Effector memory CD4-positive, alpha-beta T cell (primary cell): ENCODE measurements at places on chromosomes 5 and 9.

- no peaks in the 10 kb centered on the region for H3K4me1 ChIP-seq
- DNase-seq = no peak
- H3K27me3 ChIP-seq = no peaks in the 10 kb centered on the region
- H3K27ac ChIP-seq = no peak overlapping the region
- no peak overlapping the region for H3K4me3 ChIP-seq
Observed at GRCh38 chr5:102211165-102211564, 84.9 kb downstream of the SLCO4C1 start.

DNA sequence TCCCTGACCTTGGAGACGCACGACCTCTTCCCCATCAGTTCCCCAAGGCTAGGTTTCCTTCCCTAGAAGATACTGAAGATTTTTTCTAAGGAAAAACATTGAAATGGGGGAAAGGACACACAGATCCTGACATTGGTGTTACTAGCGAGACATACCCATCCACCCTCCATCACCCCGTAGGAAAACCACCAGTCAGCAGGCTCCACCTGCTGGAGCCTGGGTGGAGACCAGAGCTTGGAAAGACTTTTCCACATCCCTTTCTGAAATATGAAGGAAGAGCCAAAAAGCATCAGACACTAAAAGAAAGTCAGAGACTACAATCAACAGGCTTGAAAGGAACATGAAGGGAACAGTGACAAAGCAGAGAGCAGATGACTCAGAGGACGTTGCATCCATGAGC, 638.0 kb downstream of the IRX1 start:
- no peak for DNase-seq
- no peaks in the 10 kb centered on the region for H3K27me3 ChIP-seq
- H3K4me3 ChIP-seq = no peak overlapping the region

- no peaks in the 10 kb centered on the region for H3K27me3 ChIP-seq
- H3K4me1 ChIP-seq = no peaks in the 10 kb centered on the region
- H3K4me3 ChIP-seq = no peak overlapping the region
Observed at GRCh38 chr5:54217826-54218503, 92.4 kb downstream of the ARL15 start.

DNA sequence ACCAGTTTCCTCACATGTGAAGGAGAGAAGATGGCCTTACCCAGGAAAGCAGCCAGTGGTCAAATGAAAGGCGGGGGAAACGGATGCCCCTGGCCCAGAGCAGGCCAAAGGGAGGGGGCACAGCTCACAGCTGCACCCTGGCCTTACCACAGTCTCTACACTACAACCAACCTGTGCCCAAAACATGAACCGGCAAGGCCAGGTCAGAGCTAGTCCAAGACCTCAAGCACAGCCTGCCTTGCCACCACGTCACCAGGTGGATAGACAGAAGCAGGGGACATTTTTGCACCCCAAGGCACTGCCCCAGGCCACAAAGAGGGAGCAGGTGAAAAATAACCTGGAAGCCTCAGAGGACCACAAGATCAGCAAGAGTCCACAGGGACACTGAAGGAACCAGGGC, 4.5 kb downstream of the GRIN1 start:
- H3K27me3 ChIP-seq = peaks cover 41% of the 10 kb centered on the region
- H3K27ac ChIP-seq = no peak overlapping the region
- DNase-seq = no peak

DNA sequence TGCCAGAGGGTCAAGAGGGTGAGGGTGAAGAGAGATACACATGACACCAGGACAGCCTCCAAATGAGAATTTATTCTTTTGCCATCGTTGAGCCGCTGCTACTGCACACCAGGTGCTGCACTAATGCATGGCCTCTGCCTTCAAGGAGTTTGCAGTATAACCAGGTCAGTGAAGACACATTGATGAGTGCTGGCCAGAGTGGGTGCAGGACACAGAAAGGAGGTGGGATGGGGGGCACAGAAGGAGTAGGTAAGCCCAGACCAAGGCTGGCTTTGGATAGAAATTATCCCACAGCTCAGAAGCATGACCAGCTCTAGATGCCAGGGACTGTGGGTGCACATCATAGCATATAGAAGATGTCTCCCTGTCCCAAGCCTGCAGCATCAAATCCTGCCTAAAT, 38.0 kb downstream of the FOXI1 start:
- DNase-seq = no peak
- H3K4me1 ChIP-seq = no peaks in the 10 kb centered on the region
- H3K27me3 ChIP-seq = no peaks in the 10 kb centered on the region
- no peak overlapping the region for H3K27ac ChIP-seq
- H3K4me3 ChIP-seq = no peak overlapping the region
- no peaks in the 10 kb centered on the region for H3K36me3 ChIP-seq

DNA sequence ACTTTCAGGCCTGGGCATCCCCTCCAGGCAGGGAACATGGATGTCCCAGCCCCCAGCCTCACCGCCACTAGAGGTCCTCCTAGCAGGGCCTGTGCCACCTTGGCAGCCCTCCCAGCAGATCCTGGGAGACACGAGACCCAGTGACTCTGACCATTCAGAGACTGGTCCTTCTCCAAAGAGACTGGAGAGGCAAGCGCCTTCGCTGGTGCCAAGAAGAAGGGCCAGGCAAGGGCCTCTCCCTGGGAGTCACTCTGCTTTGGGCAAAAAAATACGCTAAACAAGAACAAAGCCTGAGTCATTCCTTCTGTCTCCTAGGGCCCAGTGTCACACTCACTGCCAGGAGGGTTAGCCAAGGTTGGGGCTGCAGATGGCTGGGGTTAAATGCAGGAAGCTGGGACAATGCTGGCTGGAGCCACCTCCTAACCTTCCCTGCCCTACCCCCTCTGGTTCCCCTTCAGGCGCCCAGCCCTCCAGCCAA, 35.3 kb upstream of the SMIM23 start:
- no peak overlapping the region for H3K27ac ChIP-seq
- H3K27me3 ChIP-seq = no peaks in the 10 kb centered on the region
- no peaks in the 10 kb centered on the region for H3K36me3 ChIP-seq
- DNase-seq = no peak

DNA sequence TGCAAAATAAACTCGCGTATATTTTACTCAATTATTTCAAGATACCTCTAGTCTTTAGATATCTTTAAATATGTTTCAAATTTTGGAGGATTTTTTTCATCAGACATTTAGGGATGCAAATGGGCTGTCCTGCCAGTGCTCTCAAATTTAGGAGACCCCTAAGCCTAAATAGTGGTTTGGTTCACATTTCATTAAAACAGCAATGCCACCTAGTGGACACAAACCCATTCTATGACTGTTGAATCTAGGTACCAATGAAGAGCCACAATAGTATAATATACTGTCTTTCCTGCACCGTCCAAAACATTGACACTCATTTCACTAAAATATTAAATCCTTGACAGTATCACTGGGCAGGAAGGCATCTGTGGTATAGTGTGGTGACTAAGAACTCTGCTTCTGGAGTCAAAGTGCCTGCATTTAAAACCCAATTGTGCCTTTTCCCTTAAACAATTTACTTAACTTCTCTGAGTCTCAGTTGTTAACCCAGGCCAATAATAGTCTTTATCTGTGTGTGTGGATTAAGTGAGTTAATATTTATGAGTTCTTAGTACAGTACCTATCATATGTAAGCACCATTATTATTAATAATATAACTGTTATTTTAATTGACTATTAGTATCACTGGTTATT, 148.0 kb downstream of the RORB start:
- no peaks in the 10 kb centered on the region for H3K27me3 ChIP-seq
- H3K27ac ChIP-seq = no peak overlapping the region
- no peak for DNase-seq
- H3K4me3 ChIP-seq = no peak overlapping the region
- H3K4me1 ChIP-seq = no peaks in the 10 kb centered on the region
